Daoy (cell line): ENCODE measurements at places on chromosomes 5 and 9. TPM values are rescaled to one million over a fixed set of nuclear protein-coding genes. Genes with fewer than 3 reads are reported as not detected.

The GABRA6 gene
- not detected in 2 replicates for total RNA-seq

DNA sequence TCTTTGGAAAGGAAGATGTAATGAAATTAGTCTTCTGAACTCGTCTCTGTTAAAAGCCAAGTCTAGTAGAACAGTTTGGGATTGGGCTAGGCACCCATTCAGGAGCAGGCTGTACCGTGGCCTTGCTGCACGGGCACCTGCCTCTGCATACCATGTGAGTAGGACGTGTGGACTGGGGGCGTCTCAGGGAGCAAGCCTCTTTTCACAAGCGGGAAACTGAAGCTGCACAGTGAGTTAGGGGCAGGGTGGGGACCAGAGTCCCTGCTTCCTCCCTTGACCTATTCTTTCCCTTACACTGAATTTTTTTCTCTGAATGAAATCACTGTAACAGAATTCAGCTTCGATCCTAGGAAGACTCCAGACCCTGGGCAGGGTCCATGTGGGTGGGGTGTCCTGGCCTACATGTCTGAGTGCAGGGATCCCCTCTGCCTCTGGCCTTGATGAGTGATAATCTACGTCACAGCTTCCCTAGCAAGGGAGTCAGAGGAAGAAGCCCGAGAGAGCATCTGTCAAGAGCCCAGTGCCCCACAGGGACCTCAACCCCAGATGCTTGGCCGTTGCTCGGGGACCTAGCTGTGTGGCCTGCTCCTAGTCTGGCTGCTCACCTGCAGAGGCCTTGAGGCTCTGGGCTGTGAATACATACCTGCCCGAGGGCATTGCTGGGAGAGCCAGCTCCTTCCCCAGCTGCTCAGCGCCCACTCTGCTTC lies 15.1 kb downstream of the PHF2 start:
- no peak for DNase-seq

The CDC25C gene
- 57.4 and 60.2 TPM in 2 replicates for total RNA-seq

GRCh38 chr9:94779031-94779430 lies 52.5 kb downstream of the AOPEP start:
- no peak for DNase-seq

DNA sequence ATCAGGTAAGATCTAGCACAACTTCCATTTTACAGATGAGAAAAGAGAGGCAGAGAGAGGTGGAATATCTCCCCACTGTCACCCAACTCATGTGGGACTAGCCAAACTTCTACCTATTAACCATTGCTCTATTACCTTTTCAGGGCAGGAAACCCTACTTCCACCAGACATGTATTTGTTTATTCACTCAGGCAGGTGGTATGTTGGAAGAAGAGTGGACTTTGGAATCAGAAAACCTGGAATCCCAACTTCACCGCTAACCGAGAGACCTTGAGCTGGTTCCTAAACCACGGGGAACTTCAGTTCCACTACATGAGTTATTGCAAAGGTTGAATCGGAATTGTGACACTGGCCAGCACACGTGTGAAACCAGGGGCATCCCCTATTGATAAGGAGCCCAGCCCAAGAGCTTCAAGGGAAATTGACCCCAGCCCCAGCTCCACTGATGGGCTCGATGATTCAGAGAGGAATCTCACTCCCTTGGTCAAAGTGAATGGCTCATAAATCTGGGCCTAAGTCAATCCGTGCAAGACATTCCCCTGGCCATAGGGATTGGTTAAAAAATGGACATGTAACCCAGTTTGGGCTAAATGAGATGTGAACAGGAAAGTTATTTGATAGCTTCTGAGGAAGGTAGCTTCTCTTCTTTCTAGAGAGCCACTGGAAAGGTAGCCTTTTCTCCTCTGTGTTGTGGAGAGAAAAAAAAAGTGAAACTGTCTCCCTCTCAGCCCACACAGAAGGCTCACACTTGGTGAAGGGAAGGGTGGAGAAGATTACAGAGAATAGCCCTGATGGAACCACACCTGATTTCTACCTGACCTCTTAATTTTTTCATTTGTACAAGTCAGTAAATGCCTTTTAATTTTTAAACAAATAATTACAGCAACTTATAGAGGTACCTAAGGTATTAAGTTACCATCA lies 5.5 kb upstream of the GLIS3 start:
- no peak for DNase-seq
